ENCODE measurements at places on chromosomes 6 and 20.
A peak's percentile ranks its signal among the peaks of the same experiment; 100 is the strongest.

- peak; percentile 32 for DNase-seq
Measured at GRCh38 chr6:119966484-119966883, 616.9 kb upstream of the MAN1A1 start.

GRCh38 chr6:119129968-119130484 lies 51.6 kb upstream of the FAM184A start:
- no peak for DNase-seq

- peak; percentile 70 for DNase-seq
Measured at GRCh38 chr6:113630738-113631535, 226.2 kb upstream of the MARCKS start.

DNA sequence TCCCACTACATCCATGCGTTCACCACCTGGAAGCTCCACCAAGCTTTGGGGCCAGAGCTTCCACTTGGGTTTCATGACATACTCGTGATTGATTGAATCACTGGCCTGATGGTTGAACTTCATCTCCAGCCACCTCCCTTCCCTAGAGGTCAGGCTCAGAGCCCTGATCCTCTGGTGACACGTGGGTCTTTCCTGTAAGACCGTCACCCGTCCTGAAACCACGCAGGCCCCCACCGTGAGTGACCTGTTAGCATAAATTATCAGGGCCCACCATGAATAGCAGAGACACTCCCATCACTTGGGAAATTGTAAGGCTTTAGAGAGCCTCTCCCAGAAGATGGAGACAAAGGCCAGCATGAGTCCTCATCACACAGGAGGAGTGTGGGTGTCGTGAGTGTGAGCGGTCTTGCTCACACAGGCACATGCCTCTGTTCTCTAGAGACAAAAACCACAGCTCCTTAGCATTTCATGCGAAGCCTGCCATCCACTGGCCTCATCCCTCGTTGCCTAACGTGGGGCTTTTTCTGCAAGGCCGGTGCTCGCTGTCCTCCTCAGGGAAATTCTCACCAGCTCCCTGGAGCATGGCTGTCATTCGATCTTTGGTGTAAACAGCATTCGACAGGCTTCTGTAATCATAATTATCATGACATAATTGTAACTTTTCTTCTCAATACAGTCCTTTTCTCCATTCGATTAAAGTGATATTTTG lies 65.1 kb upstream of the DUSP22 start:
- no peak for DNase-seq

DNA sequence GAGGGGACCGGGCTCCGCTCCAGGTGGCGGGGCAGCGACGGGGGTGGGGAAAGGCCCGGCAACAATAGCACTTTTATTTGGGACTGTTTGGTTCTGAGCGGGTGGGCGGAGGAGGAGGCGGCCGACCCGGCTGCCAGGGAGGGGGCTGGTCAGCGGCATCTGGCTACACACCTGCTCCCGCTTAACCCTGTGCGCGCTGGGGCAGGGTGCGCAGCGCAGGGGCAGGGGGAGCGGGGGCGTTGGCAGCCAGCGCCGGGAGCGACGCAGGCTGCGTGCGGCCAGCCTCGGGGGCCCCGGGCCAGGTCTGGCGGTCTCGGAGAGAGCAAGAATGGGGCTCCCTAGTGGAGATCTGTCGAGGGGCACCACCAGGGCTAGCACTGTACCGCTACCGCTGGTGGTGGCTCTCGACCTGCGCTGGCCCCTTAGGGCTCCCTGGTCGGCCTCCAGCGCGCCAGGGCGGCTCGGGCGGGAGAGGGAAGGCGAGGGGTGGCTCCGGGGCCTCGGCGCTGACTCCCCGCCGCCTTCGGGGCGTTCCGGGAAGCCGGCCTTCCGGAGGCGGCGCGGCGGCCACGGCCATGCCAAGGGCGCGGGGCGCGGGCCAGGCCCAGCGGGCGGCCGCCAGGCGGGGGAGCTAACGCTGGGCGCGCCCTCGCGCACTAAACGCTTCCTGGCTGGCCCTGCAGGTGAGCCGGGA lies 92.4 kb downstream of the NCR2 start:
- peak; percentile 66 for DNase-seq

GRCh38 chr6:145076115-145076841 lies 659.0 kb downstream of the EPM2A start:
- DNase-seq: no peak

GRCh38 chr6:6993503-6994237 lies 114.1 kb upstream of the RREB1 start:
- no peak for DNase-seq

DNA sequence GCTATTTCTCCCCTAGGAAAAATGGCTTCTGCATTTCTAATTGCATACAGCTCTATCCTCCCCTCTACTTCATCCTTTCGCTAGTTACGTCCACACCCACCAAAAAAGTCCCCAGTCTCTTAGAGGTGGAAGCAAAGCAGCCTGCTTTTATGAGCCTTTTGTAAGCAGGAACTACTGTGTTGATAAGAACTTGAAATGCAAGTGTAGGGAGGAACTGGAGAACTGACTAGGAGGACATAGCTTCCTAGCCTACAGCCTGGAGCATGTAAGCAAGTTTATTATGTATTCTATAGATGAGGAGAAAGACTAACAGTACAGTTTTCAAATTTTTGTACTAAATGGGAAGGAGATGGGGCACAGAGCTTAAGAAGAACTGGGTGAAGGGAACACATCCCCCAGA lies 10.3 kb downstream of the ARHGAP18 start:
- DNase-seq: no peak

DNA sequence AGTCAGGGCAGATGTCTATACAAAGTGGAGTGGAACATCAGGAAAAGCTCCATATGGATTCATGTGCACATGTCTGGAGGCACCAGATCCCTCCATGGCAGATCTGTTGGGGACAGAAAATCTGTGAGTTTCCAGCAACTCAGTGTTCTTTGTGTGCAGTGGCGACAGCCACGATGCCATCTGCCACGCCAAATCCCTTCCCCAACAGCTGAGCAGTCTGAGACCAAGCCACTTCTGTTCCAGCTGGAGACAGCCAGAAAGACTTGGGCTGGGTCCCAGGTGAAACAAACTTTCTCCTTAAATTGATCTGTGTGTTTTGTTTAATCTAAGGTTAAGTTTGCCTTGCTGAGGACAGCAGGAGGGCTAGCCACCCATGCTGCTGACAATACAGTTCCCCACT lies 22.9 kb downstream of the FKBP1A start:
- DNase-seq: no peak

- DNase-seq: peak; percentile 42
Measured at GRCh38 chr6:151847064-151847463, 39.6 kb downstream of the ESR1 start.

GRCh38 chr20:50093240-50093639 lies 19.7 kb downstream of the UBE2V1 start:
- no peak for DNase-seq

GRCh38 chr6:88480816-88481215 lies 314.7 kb upstream of the CNR1 start:
- DNase-seq: no peak

DNA sequence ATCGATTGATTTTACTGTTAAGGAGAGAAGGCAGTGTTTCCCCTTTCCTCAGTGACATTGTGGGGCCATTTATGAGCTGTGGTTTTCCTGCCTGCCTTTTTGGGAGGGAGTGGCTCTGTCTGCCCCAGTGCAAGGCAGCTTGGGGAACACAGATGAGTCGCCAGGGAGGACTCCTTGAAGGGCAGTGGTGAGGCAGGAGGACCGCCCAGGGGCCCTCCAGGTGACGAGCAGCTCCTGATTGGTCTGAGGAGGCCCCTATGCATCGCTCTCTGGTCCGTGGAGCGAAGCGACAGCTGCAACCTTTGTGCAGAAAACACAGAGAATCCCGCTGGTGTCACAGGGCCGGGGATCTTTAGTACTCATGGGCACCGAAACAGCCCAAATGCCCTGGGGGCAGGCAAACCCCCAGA lies 100.3 kb downstream of the TMEM242 start:
- DNase-seq: no peak

- DNase-seq: no peak
Measured at GRCh38 chr6:63584125-63584514, 11.8 kb downstream of the LOC128125822 start.

- peak; percentile 75 for DNase-seq
Measured at GRCh38 chr20:62117658-62118057, 4.6 kb upstream of the LSM14B start.

- DNase-seq: no peak
Measured at GRCh38 chr6:140134224-140134623, 759.8 kb upstream of the CITED2 start.

GRCh38 chr6:25717866-25718740 lies 36.4 kb upstream of the SLC17A4 start:
- peak; percentile 58 for DNase-seq

GRCh38 chr6:132359886-132360285 lies 41.4 kb downstream of the MOXD1 start:
- no peak for DNase-seq

- no peak for DNase-seq
Measured at GRCh38 chr6:169999367-169999766, 247.9 kb downstream of the ERMARD start.

- DNase-seq: no peak
Measured at GRCh38 chr6:23202207-23202606, 632.8 kb downstream of the HDGFL1 start.

- no peak for DNase-seq
Measured at GRCh38 chr6:38281126-38281525, 358.6 kb downstream of the BTBD9 start.

- DNase-seq: no peak
Measured at GRCh38 chr6:145118224-145118623, 617.1 kb downstream of the EPM2A start.

- DNase-seq: no peak
Measured at GRCh38 chr6:12075067-12075563, 63.0 kb downstream of the HIVEP1 start.

DNA sequence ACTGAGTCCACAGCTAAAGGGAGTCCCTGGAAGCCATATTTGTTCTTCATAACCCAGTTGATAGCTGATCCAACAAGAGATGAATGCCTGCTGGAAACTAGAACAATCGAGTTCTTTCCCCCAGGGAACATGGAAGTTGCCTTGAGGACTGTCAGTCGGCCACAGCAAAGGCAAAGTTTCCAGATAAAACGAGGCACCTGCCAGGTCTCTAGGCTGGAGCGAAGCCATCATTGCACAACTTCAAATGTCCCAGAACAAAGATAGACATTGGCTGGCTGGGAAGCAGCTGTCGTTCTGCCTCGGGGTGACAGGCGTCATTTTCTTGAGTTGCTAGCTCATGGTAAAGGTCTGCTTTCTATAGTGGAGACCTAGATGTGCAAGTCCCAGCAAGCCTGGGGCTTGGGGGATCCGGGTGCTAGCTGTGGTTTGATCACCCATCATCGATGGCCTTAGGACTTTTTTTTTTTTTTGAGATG lies 184.4 kb upstream of the ZNF217 start:
- DNase-seq: no peak

GRCh38 chr6:169473663-169474062 lies 220.0 kb upstream of the THBS2 start:
- peak; percentile 35 for DNase-seq

Measured in RPMI8226 (cell line).